ENCODE measurements at places on chromosomes 1 and 21.
A peak's percentile ranks its signal among the peaks of the same experiment; 100 is the strongest.

GRCh38 chr1:61125895-61126294 is 43.5 kb downstream of the NFIA start:
- no peak for DNase-seq

GRCh38 chr1:173708787-173709186 is 6.0 kb upstream of the KLHL20 start:
- DNase-seq = no peak

GRCh38 chr1:103497404-103497803 is 28.1 kb upstream of the RNPC3 start:
- DNase-seq = no peak

- no peak for DNase-seq
Measured at GRCh38 chr1:23424293-23425192, at the start of gene TCEA3. TSS of gene TCEA3 (minus strand) at chr1:23424748. CDS start at chr1:23424633, 115 bp downstream.

- no peak for DNase-seq
Measured at GRCh38 chr21:34613679-34614627, 960 bp downstream of the RCAN1 start.

DNA sequence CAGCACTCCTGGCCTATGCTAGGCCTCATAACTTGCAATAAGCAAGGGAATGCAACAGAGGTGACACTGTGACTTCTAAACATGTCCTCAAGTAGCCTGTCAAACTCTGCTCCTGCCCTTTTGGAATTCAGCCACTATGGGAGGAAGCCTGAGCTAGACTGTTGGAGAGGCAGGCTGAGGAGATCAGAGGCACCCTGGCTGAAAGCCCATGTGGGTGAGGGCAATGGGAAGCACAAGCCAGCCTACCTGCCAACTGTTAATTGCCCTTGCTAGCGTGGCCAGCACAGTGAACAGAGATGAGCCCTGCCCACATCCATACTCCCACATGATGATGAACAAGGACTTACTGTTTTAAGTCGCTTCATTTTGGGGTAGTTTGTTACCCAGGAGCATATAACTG is 17.7 kb downstream of the GNB1 start:
- DNase-seq = no peak

DNA sequence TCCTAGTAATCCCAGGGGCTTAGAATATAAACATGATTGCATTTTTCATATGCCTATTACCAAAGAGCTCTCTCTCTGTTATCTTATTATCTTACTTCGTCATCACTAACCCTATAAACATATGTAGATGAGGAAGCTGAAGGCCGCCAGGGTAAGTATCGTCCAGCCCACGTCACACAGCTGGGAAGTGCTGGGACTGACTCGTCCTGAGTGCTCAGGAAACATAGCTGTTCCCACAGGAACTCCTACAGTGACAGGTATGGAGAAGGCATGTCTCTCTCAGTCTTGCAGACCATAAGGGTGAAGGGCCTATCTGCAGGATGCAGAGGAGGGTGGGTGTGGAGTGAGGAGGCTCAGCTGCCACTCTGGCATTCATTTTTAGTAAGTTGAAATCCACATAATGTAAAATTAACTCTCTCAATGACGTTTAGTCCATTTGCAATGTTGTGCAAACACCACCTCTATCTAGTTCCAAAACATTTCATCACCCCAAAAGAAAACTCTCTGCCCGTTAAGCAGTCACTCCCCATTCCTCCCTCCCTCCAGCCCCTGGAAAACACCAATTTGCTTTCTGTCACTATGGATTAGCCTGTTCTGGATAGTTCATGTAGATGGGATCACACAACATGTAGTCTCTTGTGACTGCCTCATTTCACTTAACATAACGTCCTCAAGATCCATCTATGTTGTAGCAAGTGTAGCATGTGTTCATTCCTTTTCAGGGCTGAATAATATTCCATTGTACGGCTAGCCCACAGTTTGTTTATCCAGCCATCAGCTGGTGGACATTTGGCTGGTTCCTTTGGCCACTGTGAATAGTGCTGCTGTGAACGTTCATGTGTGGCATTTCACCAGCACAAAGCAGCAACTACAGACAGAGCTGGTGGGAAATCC is 68.3 kb downstream of the TCP10L start:
- no peak for DNase-seq

DNA sequence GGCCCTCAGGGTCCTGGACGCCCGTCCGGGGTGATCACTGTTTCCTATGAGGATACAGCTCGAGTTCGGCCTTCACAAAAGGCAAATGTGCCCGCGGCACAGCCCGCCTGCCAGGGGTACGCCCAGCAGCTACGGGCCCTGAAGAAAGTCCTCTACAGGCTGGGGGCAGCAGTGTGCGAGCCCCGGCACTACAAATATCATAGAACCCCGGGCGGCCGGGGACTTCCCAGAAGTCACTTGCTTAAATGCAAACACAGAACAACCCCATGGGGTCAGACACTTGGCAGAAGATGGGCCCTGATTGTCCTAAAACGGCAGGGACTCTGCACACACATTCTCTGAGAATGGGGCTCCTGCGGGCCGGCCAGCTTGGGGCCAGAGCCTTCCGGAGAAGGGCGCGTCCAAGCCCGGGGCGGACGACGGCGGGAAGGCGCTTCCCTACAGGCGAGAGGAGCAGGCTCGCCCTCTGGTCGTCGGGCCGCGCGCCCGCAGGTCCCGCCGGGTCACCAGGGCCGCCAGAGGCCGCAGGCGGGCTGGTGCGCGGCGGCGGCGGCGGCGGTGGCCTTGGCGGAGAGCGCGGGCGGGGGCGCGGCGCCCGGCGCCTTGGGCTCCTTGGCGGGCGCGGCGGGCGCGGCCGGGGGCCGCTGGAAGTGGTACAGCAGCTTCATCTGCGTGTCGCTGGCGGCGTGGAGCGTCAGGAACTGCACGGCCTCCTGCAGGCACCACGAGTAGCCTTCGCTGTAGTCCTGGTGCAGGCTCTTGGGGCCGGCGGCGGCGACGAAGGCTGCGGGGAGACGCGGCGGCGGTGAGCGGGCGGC is 888 bp downstream of the HES5 start:
- peak; percentile 29 for DNase-seq

DNA sequence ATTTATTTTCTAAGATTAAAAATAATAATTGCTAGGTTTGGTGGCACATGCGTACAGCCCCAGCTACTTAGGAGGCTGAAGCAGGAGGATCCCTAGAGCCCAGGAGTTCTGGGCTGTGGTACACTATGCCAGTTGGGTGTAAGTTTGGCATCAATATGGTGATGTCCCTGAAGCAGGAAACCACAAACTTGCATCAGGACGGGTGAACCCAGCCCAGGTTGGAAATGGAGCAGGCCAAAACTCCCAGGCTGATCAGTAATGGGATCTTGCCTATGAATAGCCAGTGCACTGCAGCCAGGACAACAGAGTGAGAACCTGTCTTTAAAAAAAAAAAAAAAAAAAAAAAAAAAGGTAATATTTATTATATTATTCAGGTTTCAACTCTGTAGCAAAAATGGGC is 92.4 kb upstream of the PGD start:
- no peak for DNase-seq

GRCh38 chr1:13628218-13628617 is 44.6 kb downstream of the PDPN start:
- no peak for DNase-seq

- no peak for DNase-seq
Measured at GRCh38 chr1:180724055-180724454, 92.2 kb downstream of the XPR1 start.

- DNase-seq = no peak
Measured at GRCh38 chr1:168466714-168467131, 77.1 kb downstream of the XCL2 start.

DNA sequence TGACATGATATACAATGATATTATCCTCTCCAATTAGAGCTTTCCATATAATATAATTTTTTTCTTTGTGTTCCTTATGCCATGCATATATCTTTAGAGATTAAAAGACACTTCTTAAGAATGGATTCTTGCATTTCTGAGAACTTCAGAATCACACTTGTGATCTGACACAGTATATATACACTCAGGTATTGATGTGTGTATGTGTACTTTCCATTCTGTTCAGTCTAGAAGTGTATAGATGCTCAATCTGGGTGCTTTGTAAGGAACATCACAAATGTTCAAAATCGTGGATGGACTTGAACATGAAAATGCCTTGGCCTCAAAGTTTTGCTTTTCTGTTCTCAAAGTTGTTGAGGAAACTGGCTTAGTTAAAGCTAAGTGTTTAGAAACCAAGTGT is 102.7 kb downstream of the FGGY start:
- no peak for DNase-seq

DNA sequence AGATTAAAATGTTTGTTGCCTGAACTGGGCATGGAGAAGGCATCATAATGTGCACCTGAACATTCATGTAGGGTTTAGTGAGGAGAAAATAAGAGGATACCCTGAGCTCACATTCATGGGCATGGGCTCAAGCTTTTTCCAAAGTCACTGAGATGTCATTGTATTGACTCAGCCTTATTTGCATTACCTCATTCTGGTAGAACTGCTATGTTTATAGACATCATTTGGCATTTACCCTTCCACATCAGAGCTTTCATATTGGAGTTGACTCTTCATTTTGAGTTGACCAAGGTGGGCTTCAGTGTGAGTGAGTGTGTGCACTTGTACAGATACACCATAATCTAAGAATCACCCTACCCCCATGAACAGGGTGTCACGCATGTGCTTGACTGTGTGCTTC is 143.2 kb downstream of the PBX1 start:
- DNase-seq = no peak

DNA sequence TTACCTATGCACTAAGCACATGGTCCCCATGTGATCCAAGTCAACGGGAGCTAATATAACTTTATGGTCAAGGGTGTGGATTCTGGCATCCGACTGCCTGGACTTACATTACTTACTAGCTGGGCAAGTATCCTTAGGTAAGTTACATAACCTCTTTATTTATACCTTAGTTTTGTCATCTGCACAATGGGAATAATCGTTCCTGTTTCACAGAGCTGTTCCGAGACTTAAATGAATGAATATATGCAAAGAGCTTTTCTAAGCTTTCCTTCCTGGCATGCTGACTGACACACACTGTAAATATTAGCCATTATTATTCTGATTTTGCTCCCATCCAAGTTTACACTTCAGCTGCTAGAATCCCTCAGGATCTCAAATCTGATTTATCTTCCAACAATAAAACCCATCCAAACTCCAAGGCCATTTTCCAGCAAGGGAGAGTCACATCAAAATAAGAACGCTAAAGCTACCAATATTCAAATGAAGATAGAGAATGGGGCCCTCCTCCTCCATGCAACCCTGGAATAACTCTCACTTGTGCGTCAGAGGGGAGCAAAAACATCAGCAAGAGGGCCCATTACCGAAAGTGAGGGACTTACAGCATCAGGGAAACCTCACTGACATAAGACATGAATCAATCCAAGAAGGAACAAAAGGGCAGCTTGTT is 115.6 kb upstream of the KAZN start:
- no peak for DNase-seq

- DNase-seq = peak; percentile 91
Measured at GRCh38 chr1:27044613-27045151, 32.0 kb upstream of the TENT5B start.

GRCh38 chr1:103489935-103490334 is 35.6 kb upstream of the RNPC3 start:
- DNase-seq = no peak

- DNase-seq = no peak
Measured at GRCh38 chr21:31232344-31232743, 111.7 kb downstream of the TIAM1 start.

GRCh38 chr1:179016706-179017382 is 8.8 kb upstream of the FAM20B start:
- no peak for DNase-seq

DNA sequence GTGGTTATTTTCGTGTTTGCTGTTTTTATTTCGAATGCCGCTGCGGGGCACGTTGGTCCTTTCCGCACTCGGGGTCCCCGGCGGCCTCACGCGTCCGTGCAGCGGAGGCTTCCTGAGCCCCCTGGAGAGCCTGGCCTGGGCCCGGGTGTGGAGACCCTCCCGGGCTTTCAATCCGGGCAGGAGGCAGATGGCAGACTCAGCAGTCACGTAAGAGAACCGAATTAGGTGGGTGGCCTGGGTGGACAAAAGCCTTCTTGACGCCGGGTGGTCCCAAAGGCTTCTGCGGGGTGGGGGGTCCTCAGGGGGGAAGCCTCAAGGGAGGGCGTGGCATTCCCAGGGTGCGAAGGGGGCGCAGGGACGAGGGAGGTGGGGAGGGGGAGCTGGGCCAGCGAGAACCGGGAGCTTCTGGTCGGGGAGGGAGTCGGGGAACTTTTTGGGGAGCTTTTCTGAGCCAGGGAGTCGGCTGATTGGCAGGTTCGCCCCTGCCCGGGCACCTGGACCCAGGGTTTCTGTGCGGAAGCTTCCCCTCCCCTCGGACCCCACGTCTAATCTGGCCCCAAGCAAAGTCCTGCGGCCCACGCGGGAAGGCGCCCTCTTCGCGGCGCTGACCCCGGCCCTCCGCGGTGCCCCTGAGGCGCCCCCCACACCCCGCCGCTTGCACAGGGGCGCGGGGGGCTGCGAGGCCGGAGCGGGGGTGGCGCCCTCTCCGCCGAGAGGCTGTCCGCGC is 1.3 kb upstream of the HES4 start:
- DNase-seq = no peak

GRCh38 chr21:14722841-14723483 is 176.8 kb upstream of the SAMSN1 start:
- DNase-seq = no peak

- DNase-seq = no peak
Measured at GRCh38 chr1:175273376-175274031, 80.9 kb upstream of the KIAA0040 start.

DNA sequence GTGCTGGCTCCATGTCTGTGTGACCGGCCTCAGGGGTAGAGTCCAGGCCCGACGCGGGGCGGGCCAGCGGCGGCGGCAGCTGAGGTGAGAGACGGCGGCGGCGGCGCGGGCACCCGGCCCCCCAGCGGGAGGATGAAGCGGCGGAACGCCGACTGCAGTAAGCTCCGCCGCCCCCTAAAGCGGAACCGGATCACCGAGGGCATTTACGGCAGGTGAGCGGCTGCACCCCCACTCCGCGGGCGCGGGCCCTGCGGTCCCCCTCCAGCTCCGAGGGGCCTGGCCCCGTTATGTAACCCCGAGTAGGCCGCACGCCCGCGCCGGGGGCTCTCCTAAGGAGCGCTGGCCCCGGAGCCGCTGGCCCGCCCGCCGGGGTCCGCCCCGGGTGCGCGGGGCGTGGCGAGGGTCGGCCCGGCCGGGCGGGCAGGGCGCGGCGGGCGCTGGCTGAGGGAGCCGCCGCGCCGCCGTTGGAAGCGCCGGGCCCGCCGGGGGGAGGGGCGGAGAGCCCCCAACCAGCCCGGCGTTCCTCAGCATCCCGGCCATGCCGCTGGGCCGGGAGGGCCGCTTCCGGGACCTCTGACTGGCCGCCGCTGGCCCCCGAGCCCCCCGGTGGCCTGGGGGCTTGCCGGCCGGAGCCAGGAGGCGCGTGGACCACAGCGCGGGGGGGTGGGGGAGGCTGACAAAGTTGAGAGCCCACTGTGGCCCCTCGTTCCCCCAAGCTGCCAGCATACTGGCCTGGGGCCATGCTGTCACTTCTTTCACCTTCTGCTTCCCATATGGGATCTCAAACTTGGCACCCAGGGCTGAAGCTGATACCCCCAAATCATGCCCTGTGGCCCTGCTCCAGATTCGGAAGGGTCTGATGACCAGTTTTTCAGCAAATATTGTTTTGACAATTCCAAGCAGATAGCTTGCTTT is 527 bp downstream of the MACO1 start:
- peak; percentile 68 for DNase-seq

- no peak for DNase-seq
Measured at GRCh38 chr1:236273358-236273757, 8.4 kb downstream of the ERO1B start.
